ENCODE measurements at places on chromosomes 2 and 18.

- DNase-seq, result no peak
These were observed 9.4 kb downstream of the ABCG8 start for GRCh38 chr2:43848214-43848613.

GRCh38 chr2:210557721-210558120, 1.3 kb downstream of the CPS1 start:
- DNase-seq, result no peak

- DNase-seq, result no peak
These were observed 43.7 kb downstream of the TGIF1 start for GRCh38 chr18:3493501-3494244.

DNA sequence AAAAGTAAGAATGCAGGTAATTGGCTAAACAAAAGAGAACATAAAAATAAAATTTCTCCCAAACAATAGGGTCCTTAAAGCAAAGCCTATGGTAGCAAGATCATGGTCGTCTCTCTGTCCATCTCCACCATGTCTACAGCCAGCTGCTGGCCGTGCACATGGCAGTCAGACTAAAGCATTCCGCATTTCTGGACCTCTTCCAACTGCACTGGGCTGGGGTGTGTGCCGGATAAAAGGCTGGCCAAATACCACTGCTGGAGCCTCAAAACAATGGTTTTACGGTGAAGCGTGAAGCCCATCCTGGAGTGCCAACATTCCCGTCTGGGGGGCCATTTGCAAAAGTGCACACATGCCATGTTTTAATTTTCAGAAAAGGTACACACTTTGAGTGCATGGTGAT, 74.8 kb upstream of the PIEZO2 start:
- DNase-seq, result no peak

- no peak for DNase-seq
These were observed 173.3 kb downstream of the ALPK2 start for GRCh38 chr18:58455314-58456188.

DNA sequence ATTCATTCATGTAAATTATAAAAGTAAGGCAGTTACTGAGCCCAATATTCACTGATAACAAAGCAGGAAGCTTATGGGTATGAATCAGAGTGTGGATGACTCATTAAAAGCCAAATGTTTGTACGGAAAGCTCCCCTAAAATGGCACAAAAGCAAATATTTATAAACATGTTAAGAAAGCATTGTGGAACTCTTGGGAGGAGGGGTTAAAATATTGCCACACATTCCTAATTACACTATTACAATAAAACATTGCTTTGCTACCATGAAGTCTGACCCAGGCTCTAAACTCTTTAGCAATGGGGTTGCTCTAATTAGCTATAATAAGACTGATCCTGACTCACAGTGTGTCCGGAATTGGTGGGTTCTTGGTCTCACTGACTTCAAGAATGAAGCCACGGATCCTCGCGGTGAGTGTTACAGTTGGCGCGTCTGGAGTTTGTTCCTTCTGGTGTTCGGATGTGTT, 110.9 kb downstream of the NAB1 start:
- DNase-seq, result no peak

DNA sequence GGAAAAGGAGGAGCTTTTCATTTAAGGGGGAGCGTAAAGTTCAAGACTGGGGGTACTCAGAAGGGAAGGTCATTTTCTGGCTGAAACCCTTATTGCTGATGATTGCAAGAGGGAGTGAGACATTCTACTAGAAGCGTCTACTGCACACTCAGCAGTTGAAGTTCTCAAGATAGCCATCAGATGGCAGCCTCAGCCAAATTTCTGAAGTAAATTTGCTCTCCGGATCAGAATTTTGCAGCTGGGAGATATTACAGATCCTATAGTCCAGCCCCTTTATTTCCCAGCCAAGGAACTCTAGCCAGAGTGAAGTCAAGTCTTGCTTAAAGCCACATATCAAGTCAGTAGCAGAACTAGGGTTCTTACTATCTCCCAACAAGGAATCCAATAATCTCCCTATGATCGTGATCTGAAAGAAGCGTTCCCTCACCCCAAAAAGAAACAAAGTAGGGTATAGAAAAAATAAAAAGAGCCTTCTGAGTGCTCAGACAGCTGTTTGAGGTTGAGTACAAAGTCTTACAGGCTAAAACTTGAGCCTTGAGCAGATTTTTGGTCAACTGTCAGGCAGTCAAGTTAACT, 24.0 kb downstream of the RAX start:
- no peak for DNase-seq

DNA sequence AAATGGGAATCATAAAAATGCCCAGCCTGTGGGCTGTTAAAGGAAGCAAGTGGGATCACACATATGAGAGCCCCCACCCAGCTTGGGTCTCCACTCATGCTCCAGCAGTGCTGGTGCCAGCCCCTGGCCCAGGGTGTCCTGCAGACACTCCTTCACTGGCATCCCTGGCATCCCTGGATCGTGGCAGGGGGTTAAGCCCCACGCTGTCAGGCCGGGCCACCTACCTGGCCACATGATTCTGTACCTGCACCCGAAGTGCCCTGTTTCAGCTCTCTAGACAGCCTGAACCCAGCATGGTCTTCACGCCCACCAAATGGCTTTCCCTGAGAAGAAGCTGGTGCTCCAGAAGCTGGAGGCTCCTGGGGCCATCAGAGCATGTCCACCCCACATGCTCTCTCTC, 137.4 kb downstream of the INHBB start:
- no peak for DNase-seq

- DNase-seq, result no peak
These were observed 96.0 kb downstream of the INHBB start for GRCh38 chr2:120441744-120442471.

DNA sequence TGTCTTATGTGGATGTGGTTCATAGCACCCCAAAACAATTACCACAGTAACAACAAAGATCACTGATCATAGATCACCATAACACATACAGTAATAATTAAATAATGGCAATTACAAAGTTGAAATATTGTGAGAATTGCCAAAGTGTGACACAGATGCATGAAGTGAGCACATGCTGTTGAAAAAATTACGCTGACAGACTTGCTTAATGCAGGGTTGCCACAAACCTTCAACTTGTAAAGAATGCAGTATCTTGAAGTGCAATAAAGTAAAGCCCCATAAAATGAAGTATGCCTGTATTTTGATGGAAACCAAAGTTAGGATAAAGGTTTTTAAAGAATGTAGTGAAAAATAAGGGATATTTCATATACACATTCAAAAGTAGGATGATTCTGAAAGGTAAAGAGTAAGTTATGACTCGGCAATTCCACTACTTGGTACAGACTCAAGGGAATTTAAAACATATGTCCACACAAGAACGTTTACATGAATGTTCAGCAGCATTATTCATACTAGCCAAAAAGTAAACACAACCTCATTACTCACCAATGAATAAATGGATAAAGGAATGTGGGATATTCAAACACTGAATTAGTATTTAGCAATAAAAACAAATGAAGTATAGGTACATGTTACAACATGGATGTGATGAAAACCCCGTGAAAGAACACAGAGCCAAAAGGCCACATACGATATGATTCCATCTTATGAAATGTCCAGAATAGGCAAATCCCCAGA, 61.6 kb downstream of the SCN9A start:
- DNase-seq, result no peak

DNA sequence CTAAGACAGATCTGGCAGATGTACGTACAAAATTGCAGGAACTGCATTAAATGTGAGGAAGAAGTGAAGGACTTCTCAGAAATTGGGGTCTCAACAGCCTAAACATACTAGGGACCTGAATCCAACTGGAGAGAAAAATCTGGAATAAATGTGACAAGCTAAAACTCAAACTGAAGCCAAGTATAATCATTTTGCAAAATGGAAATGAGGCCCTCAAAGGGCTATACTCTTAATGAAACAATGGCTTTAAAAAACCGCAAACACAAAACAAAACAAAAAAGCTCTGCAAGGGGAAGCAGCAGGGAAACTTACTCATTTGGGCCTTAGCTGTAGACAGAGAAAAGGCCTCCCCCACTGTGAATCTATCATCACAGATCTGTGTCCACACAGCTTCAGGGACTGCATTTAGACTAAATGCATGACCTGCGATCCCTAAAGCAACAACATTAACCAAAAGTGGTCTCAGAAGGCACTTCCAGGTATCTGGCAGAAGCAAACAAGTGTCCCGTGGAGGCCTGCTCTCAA, 63.2 kb downstream of the CCBE1 start:
- DNase-seq, result no peak

DNA sequence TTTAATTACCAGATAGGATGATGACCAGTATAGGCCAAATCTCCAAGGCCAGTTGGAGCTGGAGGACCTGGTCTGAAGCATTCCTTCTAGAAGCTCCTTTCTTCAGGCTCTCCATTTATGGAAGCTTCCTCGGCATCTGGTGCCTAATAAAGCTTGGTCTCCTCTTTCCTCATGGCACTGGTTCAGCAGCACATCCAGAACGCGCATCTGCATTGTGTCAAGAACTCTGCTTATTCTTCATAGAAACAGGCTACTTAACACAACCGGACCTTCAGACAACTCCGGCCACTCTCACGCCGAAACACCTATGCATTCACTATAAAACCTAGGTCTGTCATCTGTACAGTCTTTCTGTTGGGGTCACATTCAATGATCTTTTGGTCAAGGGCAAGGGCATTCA, 99.8 kb downstream of the COL6A3 start:
- no peak for DNase-seq

DNA sequence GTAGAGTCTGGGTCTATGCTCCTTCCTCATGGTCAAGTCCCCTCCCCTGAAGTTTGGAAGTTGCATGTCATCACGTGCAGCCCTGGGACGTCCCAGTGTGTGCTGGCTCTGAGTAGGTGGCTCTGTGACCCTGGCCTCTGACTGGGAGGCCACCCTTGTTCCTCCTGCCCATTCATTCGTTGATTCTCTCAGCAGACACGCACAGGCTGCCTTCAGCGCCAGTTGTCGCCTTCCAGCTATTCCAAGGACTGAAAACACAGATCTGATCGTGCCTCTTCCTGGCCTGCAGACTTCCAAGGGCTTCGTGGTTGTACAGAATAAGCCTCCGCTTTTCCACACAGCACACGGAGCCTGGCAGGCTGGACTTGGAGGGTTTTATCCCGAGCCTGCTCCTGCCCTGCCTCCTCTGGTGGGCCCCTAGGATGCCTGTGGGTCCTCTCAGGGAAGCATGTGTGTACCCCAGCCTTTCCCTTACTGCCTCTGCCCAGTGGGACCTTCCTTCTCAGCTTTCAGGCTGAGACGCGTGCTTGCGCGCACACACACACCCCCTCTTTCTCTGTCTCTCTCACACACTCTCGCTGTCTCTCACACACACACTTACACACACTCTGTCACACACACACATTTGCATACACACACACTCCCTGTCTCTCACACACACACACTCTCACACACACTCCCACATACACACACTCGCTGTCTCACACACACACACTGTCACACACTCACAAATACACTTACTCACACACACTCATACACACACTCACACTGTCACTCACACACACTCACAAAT, 17.7 kb downstream of the SH3BP4 start:
- DNase-seq, result no peak

DNA sequence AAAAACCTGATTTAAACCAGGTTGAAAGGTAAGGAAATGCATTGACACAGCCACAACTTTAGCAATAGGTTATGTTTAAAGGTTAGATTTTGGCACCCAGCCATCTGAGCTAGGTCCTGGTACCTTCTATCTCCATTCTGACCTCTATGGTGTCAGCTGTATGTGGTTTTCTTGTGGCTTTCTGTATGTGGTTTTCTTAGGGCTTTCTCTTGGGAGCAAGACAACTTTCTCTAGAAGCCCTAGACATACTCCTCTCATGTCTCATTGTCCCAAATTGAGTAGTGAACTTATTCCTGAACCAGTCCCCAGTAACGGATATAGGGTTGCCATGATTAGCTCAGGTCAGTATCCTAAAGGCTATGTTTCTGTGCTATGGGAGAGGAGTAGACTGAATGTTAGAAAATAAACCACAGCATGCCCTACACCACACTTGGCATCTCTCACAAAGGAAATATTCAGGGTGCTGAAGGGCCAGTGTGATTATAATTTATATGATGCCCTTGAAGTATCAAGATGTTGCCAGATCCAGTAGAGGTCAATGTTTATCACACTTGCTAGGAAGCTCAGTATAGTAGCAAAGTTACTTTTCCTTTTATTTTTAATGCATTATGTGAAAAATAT, 176.1 kb downstream of the CAPN13 start:
- DNase-seq, result no peak

- peak; percentile 78 for DNase-seq
These were observed 18.7 kb upstream of the DUSP2 start for GRCh38 chr2:96163768-96164429.

- DNase-seq, result no peak
These were observed 54.8 kb downstream of the RTP5 start for GRCh38 chr2:241924069-241924908.

- DNase-seq, result no peak
These were observed 983 bp downstream of the CXXC1 start for GRCh38 chr18:50286391-50287027.

GRCh38 chr2:191150600-191151330, at the start of gene STAT4:
TSS of gene STAT4 (minus strand) at chr2:191150994. CDS start at chr2:191148203, 2,791 bp downstream.
- DNase-seq, result peak; percentile 74

- no peak for DNase-seq
These were observed 22.8 kb upstream of the IL37 start for GRCh38 chr2:112887964-112888749.

DNA sequence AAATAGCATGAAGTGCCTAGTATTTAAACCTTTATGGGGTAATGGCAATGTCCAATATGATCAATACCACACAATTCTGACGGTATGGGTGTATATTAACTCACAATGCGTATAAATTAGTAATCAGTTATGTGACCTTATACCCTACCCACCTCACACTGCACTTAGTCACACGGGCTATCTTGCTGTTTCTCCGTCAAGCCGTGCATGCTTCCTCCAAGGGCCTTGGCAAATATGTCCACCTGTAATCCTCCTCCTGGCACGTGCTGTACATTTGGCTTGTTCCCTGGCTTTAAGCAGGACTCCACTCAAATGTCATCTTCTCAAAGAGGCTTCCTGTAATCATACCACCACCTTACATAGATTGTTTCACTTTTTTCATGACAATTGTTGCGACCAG, 12.2 kb downstream of the TNFRSF11A start:
- no peak for DNase-seq

DNA sequence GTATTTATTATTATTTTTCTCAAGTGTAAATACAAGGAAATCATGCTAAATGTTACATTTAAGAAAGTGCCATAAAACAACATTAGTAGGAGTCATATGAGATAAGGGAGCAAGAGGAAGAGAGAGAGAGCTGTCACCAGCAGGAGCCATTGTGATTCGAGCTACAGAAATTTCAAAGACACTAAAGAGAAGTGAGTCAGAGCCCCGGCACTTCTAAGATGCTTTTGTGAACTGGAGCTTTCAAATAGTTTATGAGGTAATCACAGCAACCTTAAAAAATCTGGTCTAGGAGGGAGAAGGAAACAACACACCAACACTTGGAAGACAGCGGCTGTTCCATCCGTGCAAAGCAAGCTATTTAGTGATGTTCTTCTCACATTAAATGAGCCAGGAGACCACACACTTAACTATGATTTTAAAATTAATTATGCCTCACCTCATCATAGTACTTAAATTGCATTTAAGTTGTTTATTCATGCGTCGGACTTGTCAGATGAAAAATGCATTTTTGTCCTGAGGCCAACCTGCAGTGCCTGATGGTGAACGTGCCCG, 382.7 kb upstream of the SALL3 start:
- no peak for DNase-seq
